ENCODE measurements at places on chromosomes 3 and 15. TPM values are rescaled to one million over a fixed set of nuclear protein-coding genes. Genes with fewer than 3 reads are reported as not detected.

The AP2M1 gene
- 699 TPM for total RNA-seq

The APBA2 gene
- total RNA-seq, result 6.2 TPM

The THOC7 gene
- 135 TPM for total RNA-seq

The ATP13A4 gene
- not detected for total RNA-seq

The LMAN1L gene
- not detected for total RNA-seq

The RBP2 gene
- not detected for total RNA-seq

The ALDH1L1 gene
- total RNA-seq, result not detected

The MYL3 gene
- total RNA-seq, result not detected

The FHIT gene
- 2.4 TPM for total RNA-seq

The FBXW12 gene
- total RNA-seq, result not detected

The SATB1 gene
- 0.20 TPM for total RNA-seq

The CFAP92 gene
- 0.36 TPM for total RNA-seq

The DMXL2 gene
- 32.8 TPM for total RNA-seq

The BTD gene
- total RNA-seq, result 37.7 TPM

The GUCA1C gene
- not detected for total RNA-seq

The BOC gene
- total RNA-seq, result 17.3 TPM

The ANKUB1 gene
- total RNA-seq, result not detected

The EPHB3 gene
- 5.5 TPM for total RNA-seq

The GRM7 gene
- not detected for total RNA-seq
